ENCODE measurements at places on chromosomes 7 and 10. TPM values are rescaled to one million over a fixed set of nuclear protein-coding genes. Genes with fewer than 3 reads are reported as not detected.

Gene CCL24
- not detected for total RNA-seq

Gene GLI3
- 4.1 TPM for total RNA-seq

Gene GBX1
- not detected for total RNA-seq

Gene SLC29A4
- total RNA-seq, result 6.5 TPM

Gene NRG3
- not detected for total RNA-seq

Gene CRHR2
- not detected for total RNA-seq

Gene CCDC3
- 64.4 TPM for total RNA-seq

Gene CALHM3
- total RNA-seq, result not detected

Gene SFXN2
- total RNA-seq, result 6.7 TPM

Gene PRXL2A
- 8.9 TPM for total RNA-seq

Gene SFTPA1
- total RNA-seq, result not detected

Gene CALCR
- total RNA-seq, result not detected

Gene OR2A42
- total RNA-seq, result not detected

Gene CPA4
- total RNA-seq, result 140 TPM

Gene HOXA6
- total RNA-seq, result 1.4 TPM

Gene PTPRZ1
- total RNA-seq, result 0.46 TPM

Gene SMO
- total RNA-seq, result 17.6 TPM

Gene MYO1G
- 0.07 TPM for total RNA-seq

Gene SPRN
- total RNA-seq, result 1.6 TPM

Gene ASAH2
- total RNA-seq, result 3.2 TPM

Gene ARMC10
- total RNA-seq, result 44.2 TPM
